ENCODE measurements at places on chromosomes 11 and 22. TPM values are rescaled to one million over a fixed set of nuclear protein-coding genes. Genes with fewer than 3 reads are reported as not detected.

CASP5 gene
- total RNA-seq, result not detected

GGTLC3 gene
- total RNA-seq, result not detected

GAL3ST1 gene
- total RNA-seq, result 0.16 TPM

NAALADL1 gene
- 4.8 TPM for total RNA-seq

- DNase-seq, result peak; percentile 27
Observed at GRCh38 chr11:107018219-107018901, at the start of gene GUCY1A2. GUCY1A2 (minus strand) TSS chr11:107018476; CDS start chr11:107018055, 421 bp downstream.

GRCh38 chr11:65744026-65744698 lies 23.6 kb upstream of the RNASEH2C start:
- DNase-seq, result no peak

Data from left ventricle myocardium inferior (tissue), 1 donor.